ENCODE measurements at places on chromosomes 2 and 18.

GRCh38 chr2:236964291-236964690 lies 121.4 kb upstream of the COPS8 start:
- DNase-seq, result no peak

- no peak for DNase-seq
Observed at GRCh38 chr2:31363956-31364750, 50.4 kb downstream of the XDH start.

GRCh38 chr18:30712383-30712782 lies 330.2 kb downstream of the DSC3 start:
- no peak for DNase-seq

- no peak for DNase-seq
Observed at GRCh38 chr2:108634011-108634410, 85.3 kb upstream of the RANBP2 start.

GRCh38 chr2:9774266-9774665 lies 69.0 kb upstream of the TAF1B start:
- DNase-seq, result no peak

GRCh38 chr18:34729264-34729663 lies 19.2 kb downstream of the DTNA start:
- no peak for DNase-seq

- DNase-seq, result no peak
Observed at GRCh38 chr2:55134316-55134706, 84.1 kb upstream of the RTN4 start.

DNA sequence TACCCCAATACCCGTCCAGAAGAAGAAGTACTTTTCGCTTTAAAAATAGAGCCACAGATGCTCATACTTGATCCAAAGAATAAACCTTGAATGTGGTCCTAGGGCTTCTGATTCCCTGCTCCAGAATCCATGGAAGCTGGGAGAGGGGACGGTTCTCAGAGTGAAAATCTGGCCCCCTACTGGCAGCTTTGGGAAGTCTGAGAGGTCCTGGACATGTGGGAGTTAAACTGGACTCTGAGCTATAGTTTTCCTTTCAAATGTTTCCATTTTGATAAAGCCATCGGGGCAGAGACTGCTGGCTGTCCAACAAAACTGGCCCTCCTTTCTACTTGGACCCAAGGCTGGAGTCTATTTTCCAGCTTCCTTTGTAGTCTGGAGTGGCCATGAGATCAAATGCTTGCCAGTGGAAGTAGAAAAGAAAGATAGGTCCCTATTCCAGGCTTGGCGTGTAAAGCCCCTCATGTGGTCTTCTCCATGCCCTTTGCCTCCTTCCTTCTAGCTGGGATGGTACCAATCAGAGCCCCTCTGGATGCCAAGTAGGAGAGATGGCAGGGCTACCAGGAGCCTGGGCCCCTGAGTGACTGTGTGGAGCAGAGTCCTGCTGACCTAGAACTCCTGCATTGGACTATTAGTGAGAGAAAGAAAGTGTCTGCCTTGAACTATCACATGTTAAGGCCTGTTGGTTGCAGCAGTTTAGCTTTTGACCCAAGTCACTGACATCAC lies 37.7 kb upstream of the TBC1D8 start:
- no peak for DNase-seq

DNA sequence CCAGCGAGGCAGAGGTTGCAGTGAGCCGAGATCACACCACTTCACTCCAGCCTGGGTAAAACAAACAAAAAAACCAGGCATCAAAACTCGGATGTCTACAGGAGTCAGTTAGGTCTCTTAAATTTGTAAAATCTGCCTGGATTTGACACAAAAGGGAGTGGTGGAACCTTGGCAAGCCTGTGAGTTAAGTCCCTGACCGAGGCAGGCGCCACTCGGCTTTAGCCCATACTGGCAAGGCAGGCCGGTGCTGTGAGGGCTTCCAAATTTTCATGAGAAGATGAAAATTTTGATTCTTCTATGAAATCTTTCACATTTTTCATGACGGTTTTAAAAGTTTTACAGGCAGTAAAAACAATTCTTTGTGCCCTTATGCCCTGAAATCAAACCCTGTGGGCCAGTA lies 165.8 kb downstream of the FMNL2 start:
- DNase-seq, result no peak

DNA sequence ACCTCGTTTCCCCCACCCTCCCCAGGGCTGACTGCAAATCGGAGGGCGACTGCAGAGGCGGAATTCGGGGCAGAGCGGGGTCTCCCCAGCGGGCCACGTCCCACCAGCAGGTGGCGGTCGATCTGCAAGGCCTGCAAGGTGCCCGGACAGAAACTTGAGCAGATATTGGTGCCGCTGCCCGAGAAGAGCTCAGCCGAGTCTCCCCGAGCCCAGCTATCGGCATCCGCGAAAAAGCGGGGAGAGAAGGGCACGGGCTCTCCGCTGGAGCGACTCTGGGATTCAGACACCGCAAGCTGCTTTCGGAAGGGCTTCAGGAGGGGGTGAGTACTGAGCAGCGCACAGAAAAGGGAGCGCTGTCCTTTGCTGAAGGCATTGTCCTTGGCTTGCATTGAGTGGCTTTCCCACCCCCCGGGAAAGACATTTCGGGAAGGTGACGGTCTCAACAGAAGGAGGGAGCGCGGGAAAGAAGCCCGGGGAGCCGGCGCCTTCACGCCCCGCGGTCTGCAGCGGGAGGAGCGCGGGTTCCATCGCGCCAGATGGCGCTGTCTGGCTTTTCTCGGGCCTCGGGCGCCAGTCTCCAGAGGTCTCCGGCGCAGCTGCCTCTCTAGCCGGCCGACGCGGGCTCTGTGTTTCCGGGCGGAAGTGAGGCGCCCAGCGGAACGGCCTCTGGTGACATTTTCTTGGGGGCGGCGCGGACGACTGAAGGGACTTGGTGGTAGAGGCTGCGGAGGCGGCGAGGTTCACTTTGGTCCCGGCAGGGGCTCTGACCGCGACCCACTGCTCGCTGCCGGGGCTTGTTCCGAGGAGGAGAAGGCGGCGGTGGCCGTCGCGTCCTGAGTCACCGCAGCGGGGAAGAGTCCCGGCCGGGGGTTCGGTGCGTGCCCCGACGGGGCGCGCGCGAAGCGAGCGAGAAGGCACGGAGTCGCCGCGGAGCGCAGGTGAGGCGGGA lies 69.5 kb downstream of the HAUS1 start:
- peak; percentile 91 for DNase-seq

DNA sequence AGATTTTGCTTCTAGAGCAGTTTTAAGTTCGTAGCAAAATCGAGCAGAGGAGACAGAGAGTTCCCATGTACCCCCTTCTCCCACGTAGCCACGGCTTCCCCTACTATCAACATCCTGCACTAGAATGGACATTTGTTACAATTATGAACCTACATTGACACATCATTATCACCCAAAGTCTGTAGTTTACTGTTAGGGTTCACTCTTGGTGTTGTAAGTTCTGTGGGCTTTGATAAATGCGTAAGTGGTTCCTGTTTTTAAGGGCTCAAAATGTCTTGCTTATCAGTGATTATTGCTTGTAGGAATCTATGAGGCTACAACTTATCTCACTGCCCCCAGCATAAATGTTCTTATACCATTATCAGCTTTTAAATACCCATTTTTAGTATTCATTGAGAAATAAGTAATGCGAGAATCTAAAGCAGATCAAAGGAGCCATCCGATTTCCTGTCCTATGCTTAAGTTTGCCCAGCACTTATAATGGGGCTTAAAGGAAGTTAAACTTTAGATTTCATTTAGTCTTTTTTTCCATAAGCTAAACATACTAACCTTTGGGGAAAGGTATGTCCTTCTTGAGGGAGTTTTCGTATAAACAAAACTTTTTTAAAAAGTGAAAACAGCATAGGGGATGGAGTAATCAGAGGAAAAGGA lies 118.7 kb downstream of the HAUS1 start:
- no peak for DNase-seq

DNA sequence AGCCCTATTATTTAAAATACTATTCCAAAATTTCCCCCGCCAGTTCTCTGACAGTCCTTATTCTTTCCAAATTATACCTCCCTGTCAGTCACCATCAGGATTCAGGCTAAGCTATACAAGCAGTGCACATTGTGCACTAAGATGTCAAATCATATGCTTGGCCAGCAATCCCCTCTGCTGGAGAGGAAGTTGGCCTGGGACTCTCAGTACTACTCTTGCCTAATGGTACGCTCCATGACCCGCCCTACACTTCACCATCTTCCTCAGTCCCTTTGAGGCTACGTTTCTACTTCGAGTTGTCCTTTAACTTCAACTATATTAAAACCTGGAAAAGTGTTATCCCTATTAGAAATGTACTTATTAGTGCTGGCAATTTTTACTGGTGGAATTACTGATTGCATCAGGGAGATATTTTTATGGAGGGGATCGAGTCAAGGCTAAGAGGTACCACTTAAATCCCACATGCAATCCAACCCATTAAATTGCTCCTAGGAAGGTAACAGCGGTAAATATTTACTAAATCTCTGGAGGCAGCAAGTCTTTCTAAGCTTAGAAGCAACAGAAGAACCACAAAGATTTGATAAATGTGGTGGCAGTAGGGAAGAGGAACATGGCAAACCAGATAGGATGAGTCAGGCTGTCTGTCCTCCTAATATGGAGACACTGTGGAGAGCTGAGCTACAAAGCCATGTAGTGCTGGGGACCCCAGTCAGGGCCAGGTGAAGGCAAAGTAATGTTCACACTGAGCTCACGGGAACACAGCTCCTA lies 2.7 kb downstream of the USP40 start:
- no peak for DNase-seq

DNA sequence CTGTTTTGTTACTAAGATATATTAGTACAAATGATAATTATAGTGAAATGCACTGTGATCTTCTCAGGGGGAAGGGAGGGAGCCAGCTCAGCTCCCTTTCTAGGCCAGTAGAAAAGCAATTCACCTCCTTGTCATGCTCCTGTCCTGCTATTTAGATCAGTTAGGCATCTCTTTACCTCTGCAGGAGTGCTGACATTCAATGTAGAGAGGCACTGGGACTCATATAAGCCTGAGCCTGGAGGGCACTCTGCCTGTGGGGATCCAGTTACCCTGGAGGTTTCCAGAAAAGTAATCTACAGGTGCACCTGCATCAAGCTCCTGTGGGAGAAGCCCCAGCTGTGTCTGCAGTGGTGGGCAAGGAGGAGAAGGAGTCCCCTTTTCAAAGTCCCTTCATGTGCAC lies 277.0 kb downstream of the CPS1 start:
- no peak for DNase-seq

DNA sequence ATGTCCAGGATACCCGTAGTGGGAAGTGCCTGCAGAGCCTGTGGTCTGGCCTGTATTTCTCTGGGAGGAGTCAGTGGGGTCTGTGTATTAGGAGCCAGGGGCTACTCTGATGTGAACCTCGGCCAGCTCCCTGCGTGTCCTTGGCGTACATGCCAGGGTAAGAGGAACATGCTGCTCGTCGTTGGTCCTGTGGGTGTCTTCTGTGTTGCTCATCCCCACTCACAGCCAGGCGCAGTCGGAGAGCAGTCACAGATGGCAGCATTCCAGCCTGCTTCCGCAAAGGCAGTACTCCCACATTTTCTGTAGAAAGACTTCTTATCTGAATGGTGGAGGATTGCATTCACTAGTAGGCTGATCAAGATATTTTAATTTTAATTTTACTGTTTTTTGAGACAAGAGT lies 84.9 kb downstream of the DGKD start:
- DNase-seq, result no peak

DNA sequence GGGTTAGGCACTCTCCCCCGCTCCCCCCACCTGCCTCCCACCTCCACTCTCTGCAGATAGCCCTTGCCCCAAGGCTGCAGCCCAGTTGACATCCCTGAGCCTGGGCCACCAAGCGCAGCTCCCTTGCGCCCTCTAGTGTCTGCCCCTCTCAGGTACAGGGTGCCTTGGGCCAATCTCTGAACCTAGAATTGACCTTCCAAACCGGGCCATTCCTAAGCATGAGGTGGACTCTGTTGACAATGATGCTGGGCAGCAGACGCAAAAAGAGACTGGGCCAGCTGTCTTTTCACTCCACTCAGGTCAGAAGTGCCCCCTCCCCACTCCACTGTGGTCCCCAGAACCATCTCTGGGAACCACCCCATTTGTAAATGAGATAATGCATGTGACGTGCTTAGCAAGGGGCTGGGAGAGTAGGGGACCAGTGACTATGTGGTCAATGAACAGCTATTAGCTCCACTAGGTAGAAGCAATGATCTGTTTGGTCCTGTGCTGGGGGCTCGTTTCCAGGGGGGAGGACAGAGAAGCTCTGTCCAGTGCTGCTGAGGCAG lies 43.3 kb upstream of the PLB1 start:
- peak; percentile 77 for DNase-seq

- DNase-seq, result no peak
Observed at GRCh38 chr18:64116571-64117175, 32.2 kb downstream of the LINC00305 start.

DNA sequence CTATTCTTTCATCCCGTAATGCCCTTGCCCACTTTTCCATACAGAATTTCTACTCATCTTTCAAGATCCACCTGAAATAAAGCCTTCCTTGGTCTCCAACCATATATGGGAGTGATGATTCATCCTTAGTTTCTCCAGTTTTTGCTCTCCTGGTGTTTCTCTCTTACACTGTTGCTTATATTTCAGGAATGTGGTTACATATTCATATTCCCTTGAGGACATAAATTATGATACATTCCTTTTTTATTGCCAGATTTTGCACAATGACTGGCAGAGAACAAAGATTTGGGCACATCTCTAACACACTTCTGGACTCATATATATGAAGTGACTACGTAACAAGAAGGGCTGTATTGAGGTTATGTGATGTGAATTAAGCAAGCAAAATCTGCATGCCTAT lies 1573.4 kb upstream of the NXPH2 start:
- no peak for DNase-seq

- no peak for DNase-seq
Observed at GRCh38 chr2:190670182-190670946, 21.5 kb downstream of the NAB1 start.

DNA sequence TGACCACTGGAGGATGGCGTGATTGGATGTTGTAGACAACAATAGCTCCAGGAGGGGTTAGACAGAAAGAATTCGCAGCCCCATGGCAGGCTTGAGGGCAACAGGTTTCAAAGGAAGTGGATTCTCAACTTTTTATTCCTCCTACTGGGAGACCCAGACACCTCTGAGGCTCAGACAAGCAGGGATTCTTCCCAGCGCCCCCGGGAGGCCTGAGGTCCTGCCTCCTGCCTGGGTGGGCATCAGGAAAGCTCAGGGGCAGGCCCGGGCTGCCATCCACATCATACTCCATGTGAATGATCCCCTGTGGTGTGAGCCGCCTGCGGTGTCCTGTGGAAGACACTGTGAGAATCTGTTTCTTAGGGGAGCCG lies 203.5 kb downstream of the CYP26B1 start:
- no peak for DNase-seq

GRCh38 chr2:164535280-164536025 lies 85.8 kb downstream of the GRB14 start:
- DNase-seq, result no peak

GRCh38 chr2:117693154-117693553 lies 121.3 kb upstream of the DDX18 start:
- DNase-seq, result no peak

DNA sequence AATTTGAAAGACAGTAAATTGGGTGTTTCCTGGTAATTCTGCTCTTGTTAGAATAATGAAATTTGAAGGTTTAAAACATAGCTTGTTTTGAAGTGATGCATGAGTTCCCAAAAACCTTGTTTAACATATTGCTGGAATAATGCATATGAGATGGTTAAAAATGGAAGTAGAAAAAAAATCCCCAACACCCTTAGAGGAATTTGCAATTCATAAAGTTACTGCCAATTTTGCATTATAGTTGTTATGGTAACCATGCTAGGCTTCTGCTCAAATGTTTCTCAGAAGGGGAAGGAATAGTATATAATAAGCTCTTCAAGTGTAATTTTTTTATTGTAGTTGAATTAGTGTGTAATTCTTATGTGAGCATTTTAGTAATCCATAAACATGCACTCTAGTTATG lies 49.1 kb downstream of the FASTKD2 start:
- no peak for DNase-seq
